Activated naive CD4-positive, alpha-beta T cell (primary cell): ENCODE measurements at places on chromosomes 6 and 20.

- DNase-seq = no peak
These were observed 587 bp upstream of the BTN3A1 start for GRCh38 chr6:26401389-26401986.

DNA sequence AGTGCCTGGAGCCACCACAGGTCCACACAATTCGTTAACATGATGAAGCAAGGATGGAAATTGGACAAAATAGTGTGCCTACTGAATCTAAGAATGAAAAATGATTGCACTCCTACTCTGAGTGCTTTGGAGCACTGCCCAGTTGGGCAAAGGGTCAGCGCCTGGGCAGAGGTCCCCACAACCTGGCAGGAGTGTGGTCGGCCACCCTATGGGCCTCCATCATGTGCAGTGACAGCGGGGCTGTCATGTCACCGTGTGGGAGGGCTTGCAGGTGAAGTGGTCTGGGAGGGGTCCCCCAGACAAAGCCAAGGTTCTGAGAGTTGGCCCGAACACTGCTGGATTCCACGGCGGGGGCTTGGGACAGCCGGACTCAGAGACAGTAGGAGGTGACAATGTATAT, 36.2 kb upstream of the CD93 start:
- no peak for DNase-seq

GRCh38 chr6:131197716-131198115, 62.4 kb downstream of the AKAP7 start:
- no peak for DNase-seq

DNA sequence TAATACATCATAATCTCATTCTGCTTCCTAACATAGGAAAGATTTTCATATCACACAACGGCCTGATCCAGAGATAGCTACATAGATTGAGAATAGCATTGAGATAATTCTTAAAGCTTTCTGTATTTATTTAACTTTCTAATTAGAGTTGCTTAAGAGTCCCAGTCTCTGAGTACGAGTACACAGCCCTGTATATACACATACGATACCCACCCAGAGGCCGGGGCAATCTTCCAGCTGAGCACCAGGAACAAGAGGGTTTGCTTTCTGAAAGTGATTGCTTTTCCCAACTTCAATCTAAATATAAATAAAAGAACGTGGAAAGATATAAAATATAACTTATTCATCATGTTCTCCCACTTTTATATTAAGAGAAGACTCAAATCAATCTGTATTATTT, 313.8 kb downstream of the COL12A1 start:
- DNase-seq = no peak

DNA sequence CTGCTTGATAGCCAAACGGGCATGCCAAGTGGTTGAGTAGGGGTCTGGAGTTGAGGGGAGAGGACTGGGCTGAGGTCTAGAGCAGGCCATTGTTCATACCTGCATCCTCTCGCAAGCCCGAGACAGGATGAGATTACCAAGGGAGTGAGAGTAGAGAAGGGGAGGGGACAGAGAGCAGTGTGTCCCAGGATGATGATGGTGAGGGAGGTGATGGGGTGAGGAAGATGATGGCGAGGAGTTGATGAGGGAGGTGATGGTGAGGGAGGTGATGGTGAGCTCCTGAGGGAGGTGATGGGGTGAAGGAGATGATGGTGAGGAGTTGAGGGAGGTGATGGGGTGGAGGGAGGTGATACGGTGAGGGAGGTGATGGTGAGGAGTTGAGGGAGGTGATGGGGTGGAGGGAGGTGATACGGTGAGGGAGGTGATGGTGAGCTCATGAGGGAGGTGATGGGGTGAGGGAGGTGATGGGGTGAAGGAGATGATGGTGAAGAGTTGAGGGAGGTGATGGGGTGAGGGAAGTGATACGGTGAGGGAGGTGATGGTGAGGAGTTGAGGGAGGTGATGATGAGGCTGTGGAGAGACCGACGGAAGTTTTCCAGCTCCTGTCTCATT, 6.4 kb downstream of the TMEM181 start:
- DNase-seq = no peak

DNA sequence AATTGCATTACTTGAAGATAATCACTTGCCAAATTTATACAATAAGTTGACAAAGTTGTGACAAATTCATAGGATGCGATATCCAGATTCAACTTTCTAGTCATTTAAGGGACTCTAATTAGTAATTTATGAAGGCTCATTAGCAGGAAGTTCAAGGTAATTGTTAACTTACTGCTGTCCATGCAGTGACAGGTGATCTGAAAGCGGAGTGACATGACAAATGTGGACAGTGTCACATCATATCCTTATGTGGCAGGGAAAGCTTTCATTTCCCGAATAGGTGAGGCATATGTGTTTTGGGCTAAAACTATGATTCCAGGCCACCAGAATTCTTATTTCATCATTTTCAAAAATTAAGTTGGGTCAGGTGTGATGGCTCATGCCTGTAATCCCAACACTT, 115.9 kb upstream of the BMP2 start:
- DNase-seq = no peak

- DNase-seq = no peak
These were observed 68.8 kb upstream of the LTV1 start for GRCh38 chr6:143774347-143774746.

DNA sequence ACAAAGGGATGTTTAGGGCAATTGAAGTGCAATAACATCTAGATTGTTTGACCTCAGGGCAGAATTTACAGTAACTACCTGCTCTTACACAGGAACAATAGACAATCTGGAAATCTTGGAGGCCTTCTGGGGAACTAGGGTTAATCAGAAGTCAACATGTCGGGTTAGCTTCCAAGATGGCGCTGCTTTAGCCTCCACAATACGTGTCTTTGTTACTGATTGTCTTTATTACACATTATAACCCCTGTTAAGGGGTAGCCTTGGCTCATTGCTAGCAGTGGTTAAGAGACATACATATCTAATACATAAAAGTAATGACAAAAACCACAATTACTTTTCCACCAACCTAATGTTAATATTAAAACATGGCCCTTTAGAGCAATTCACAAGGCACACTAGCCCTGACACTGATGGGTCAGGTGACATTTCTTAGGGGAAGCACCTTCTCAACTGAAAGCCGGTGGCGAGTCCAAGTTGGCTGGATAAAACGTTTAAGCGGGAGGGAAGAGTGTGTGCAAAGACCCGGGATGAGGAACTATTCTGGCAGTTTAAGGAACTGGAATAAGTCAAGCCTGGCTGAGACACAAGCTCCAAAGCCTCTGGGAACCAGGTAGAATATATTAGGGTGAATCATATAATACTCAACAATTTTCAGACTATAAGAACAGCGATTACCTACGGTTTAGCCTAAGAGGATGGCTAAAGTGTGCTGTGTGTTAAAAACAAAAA, 236.9 kb downstream of the BCAS1 start:
- DNase-seq = no peak

DNA sequence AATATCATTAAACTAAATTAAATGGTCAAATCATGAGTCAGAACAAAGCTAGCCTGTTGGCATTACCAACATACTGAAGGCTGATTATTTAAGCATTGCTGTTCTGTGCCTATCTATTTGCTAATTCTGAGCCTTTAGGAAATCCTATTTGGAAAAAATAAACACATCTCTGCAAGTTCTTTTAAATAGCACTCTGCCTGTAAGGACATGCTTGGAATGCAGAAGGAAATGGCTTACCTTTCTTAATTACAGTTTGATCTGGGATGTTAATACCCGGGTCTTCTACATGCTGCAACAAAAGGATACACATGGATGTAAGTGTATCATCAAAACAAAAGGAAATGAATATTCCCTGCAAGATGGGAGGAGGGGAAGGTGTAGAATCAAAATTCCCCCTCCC, 8.3 kb downstream of the TFAP2A start:
- DNase-seq = no peak

DNA sequence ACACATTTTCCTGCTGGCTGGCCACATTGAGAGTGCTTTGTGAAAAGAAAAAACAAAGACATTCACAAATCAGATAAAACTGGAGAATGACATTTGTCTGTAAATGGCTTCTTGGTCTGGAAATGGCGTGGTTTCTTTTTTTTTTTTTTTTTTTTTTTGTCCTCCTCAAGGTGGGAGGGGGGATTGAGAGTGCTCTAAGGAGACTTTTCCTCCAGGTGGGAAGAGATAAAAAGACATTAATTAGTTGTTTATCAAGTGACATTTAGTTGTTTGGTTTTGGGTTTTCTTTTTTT, 40.4 kb downstream of the GNAS start:
- DNase-seq = no peak

- DNase-seq = no peak
These were observed 4.2 kb downstream of the SASH1 start for GRCh38 chr6:148346681-148347440.

DNA sequence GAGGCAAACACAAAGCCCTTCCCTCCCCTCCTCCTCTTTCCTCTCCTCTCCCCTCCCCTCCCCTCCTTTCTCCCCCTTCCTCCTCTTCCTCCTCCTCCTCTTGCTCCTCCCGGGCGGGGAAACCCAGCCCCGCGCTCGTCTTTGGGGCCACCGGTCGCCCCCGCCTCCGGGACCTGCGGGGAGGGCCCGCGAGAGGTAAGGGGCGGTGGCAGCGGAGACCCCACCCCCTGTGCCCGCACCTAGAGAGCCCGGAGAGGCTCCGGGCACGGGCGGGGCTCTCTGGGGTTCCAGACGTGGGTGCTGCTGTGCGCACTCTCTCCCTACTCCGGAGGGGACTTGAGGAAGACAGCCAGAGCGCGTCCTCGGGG, at the start of gene RIN2:
RIN2 (plus strand) TSS at position 126 of the 368 bp plus-strand sequence. CDS start 131,344 bp downstream, outside the sequence.
- no peak for DNase-seq

- DNase-seq = no peak
These were observed 26.6 kb downstream of the ZC3H12D start for GRCh38 chr6:149458196-149458595.

DNA sequence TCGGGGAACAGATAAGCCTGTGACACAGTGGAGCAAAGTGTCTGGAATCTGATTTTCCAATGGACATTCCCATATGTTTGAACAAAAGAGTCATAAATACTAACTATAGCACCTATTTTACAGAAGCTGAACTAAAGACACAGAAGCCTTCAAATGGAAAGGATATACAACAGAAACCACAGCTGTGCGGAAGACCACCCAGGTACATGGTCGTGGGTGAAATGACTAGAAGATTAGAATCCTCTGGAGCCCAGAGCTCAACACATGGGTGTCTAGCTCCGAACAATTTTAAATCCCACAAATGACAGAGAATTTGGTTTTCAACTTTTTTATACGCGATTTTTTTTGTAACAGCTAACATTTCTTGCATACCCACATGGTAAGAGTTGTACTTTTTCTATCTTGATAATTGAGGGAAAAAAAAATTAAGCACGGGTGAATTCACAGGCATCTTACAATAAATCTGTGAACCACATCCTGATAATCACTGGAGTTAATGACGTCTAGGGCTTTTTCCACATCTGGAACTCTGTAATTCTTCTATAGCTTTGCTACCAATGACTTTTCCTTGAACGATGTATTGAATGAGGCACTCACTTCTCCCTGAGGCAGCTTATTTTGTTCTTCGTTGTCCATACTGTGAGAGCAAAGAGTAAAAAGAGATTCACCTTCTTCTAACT, 271.1 kb upstream of the AGPAT4 start:
- no peak for DNase-seq

GRCh38 chr6:143040018-143040417, 20.7 kb upstream of the AIG1 start:
- no peak for DNase-seq

GRCh38 chr6:56378966-56379585, 131.7 kb upstream of the COL21A1 start:
- DNase-seq = no peak
